Neural crest cell (in vitro differentiated cells): ENCODE measurements at places on chromosomes 4 and X.
A peak's percentile ranks its signal among the peaks of the same experiment; 100 is the strongest.

DNA sequence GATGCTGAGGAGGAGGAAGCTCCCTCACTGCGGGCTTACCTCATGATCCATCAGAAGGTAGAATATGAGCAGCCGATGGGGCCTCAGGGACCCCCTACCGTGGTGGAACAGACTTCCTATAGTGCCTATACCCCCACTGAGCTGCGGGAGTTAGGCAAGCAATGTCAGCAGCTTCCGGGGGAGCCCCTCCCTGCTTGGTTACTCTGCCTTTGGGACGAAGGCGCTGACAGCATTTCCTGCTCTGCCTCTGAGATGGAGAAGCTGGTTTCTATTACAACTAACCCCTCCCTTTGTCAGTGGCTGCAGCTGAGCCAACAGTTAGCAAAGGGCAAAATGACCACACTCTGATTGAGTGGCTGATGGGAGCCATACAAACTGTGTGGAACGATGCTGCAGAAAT lies 430.7 kb downstream of the IDS start:
- no peak for DNase-seq

- no peak for DNase-seq
Measured at GRCh38 chrX:144586756-144587155, 660.5 kb upstream of the SPANXN1 start.

GRCh38 chrX:130878350-130879341 lies 24.4 kb downstream of the ENOX2 start:
- no peak for DNase-seq

GRCh38 chr4:38574559-38575333 lies 89.3 kb upstream of the KLF3 start:
- DNase-seq = no peak

GRCh38 chr4:118037955-118038354 lies 3.7 kb downstream of the NDST3 start:
- DNase-seq = no peak

- DNase-seq = no peak
Measured at GRCh38 chr4:46894826-46895225, 14.2 kb downstream of the COX7B2 start.

DNA sequence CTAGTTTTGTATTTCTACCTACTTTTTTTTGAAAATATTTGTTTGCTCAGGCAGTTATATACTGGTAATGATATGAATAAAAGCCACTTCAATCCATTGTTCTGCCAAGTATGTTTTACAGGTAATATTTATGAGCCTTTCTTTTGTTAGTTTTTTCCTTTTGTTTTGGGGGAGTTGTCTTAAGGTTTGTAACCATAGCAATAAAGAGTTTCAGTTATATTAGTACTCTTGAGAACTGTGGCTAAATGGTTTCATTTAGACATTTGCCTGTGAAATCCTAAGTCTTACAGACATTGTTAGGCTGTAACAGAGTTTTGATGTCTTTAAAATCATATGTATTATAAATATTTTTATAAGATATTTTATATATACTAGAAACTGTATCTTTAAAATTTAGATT lies 150.1 kb downstream of the DIPK2B start:
- no peak for DNase-seq

GRCh38 chr4:171239196-171239595 lies 574.0 kb upstream of the GALNTL6 start:
- no peak for DNase-seq

GRCh38 chrX:46180258-46180687 lies 364.9 kb downstream of the ZNF674 start:
- DNase-seq = no peak

DNA sequence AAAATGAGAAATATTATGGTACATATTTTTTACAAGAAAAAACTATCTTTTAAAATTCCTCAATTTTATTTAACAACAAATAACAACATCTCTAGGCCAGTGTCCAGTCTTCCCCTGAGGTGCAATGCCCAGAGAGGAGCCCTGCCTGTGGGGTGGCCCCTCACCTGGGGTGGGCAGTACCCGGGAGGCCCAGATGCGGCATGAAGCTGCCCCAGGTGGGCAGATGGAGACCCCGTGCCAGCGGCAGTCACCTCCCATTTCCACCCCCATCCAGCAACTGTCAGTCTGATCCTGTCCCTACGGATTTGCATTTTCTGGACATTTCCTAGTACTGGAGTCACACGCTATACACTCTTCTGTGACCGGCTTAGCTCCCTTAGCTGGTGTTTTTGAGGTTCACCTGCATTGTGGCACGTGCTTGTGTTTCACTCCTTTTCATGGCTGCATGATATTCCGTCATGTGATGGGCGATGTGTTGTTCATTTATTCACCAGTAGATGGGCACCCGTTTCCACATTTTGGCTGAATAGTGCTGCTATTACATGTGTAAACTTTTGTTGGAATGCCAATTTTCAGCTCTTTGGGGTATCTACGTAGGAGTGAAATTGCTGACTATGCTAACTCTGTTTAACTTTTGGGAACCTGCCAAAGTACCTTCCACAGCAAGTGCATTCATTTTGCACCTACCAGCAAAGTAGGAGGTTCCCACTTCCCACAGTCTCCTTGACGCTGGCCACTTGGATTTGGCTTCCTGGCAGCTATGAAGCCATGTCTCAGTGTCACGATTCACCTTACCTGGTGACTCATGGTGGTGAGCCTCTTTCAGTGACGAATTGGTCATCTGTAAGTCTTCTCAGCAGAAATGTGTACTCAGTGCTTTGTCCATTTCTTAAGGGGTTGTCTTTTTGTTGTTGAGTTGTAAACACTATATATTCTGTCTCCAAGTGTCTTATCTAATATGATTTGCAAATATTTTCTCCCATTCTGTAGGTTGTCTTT lies 11.7 kb upstream of the MAEA start:
- DNase-seq = no peak

DNA sequence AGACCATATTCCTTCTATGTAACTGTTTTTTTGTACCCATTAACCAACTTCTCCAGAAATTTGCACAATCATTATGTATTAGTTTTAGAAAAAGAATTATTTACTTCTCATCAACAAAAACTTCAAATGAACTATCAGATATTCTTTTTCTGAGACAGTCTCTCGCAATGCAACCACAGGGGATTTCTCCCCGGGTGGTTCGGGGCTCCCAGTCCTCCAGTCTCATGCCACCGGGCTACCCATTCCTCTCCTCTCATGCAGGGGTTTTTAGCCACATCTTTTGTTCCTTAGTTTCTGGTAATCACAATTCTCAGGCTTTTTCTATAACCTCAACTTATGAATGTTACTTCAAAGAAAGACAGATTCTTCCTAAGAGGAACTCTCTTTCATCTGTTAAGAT lies 46.6 kb upstream of the CLNK start:
- no peak for DNase-seq

GRCh38 chr4:42142591-42142990 lies 9.9 kb downstream of the BEND4 start:
- DNase-seq = no peak

GRCh38 chr4:22237155-22237751 lies 278.6 kb downstream of the ADGRA3 start:
- peak; percentile 39 for DNase-seq

DNA sequence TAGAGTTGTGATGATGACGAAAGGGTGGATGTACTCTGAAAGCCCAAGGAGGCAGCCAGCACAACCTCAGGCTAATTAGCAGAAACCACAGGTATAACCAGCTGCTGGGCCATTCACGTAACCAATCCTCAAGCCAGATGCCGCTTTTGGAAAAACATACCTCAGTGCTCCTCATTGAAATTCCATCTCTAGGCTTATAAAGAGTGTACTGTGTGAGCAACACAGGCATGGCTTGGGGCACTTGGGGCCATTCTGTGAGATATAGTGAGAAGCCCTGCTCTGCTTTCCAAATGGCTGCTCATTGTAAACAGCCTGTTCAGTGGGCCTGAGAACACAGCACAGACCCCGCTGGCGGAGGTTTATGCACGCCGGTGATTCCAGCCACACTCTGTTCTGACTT lies 182.1 kb upstream of the HHIP start:
- no peak for DNase-seq

DNA sequence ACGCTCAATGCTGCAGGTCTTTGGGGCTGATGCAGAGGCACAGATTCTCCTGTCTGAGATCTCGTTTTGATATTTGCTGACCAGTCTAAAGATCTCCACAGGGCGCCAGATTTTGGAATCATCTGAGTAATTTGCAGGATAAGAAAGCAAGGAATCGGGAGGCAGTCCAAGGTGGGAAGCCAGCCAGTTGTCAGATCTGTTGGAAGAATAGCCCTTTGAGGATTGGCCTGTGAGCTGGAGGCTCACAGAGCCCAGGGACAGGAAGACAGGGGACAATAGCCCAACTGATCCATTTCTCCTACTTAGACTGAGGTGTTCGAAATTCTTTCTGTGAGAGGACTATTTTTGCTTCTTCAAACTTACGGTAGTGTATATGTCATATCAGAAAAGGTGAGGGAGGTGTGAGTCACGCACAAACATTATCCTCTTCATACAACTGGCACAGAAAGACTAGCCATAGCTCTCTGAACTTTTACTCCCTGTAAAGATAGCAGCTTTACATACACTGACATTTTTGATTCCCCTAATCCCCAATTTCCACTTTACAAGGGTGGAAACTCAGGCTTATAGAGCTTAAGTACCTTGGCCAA lies 8.8 kb downstream of the DIPK2B start:
- DNase-seq = no peak

DNA sequence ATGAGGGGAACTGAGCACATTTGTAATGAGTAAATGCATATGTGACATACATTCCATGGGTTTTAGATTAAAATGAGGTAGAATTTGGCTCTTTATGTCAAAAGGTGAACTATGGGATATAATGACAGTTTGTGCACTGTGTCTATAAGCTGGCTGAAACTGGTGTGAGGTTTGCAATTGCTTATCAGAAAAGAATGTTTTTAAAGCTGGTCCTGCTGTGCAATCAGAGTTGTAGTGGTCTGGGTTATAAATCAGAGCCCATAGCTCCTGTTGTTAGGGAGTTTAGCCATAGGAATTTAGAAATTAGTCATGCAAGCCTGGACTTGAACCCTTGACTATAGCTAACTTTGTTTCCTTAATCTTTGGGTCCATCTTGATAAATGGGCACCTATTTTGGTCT lies 23.1 kb upstream of the GATB start:
- DNase-seq = no peak

DNA sequence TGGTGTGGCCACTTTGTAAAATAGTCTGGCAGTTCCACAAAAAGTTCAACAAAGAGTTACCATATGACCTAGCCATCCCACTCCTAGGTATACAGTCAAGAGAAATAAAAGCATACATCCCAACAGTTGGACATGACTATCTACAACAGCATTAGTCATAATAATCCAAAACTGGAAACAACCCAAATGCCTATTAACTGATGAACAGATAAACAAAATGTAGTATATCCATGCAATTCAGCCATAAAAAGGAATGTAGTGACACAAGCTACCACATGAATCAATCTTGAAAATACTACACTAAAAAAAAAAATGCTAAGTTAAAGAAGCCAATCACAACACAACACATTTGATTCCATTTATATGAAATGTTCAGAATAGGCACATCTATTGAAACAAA lies 16.1 kb downstream of the MED14 start:
- DNase-seq = no peak

DNA sequence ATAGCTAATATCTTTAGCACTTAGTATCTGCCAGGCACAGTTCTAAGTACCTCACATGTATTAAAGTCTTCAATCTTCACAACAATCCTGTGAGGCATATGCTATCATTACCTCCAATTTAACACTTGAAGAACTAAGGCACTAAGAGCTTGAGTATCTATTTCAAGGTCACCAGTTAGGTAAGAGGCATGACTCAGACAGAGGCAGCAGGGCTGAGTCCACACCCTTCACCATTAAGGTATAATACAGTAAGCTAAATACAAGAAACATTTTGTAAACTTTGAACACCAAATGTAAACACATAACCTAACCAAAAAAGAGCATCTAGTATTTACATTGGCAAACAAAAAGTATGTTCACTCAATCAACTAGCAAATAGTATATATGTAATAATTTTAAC lies 1410.9 kb downstream of the PCDH18 start:
- no peak for DNase-seq

DNA sequence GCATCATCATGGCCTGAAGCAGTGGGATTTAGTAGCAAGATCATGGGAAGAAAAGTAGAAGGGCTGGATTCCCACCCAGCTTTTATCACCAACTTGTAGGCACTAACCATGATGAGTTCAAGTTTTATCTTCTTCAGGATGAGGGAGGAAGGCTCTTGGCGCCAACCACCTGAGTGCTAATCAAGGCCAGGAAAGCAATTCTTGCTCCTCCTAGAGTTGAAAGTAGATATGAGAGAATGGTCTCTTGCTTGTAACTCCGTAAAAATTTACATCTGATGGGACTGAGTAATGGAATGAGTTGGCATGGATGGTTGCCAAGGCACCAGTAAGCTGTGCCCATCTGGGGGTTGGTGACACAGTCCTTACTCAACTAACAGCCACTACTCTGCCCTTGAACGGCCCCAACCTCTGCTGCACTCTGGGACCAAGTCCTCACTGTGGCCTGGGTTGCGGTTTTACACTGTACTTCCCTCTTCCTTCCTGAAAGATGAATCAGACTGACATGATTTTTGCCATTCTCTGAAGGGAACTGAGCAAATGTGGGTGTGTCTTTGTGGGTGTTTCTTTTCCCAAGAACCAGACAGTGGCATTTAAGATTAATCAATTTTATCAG lies 39.4 kb upstream of the NDP start:
- DNase-seq = no peak

GRCh38 chr4:5956285-5957021 lies 61.8 kb downstream of the C4orf50 start:
- DNase-seq = peak; percentile 31

DNA sequence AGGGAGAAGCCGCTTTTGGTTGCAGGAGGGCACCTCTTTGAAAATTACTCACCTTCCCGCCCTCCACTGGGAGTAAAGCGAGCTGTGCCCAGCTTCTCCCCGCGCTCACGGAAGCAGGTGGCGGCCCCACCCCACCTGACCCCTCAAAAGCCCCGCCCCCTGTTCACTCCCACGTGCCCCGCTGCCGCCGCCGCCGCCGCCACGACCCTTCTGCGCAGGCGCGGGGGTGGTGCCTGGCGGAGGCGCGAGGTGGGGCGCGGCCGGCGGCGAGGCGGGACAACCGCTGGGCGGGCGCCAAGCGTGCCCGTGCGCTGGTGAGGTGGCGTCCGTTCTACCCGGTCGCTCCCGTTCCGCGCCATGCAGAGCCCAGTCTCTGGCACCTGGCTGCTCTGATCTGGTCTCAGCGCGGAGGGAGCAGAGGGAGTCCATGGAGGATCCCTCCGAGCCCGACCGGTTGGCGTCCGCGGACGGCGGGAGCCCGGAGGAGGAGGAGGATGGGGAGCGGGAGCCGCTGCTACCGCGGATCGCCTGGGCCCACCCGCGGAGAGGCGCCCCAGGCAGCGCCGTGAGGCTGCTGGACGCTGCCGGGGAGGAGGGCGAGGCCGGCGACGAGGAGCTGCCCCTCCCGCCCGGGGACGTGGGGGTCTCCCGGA lies at the start of gene PI4K2B:
Gene PI4K2B (plus strand): TSS at position 297 of the 653 bp plus-strand sequence. CDS start 131 bp downstream, at position 428.
- DNase-seq = peak; percentile 76

GRCh38 chr4:144634978-144635747 lies 10.8 kb upstream of the HHIP start:
- no peak for DNase-seq

DNA sequence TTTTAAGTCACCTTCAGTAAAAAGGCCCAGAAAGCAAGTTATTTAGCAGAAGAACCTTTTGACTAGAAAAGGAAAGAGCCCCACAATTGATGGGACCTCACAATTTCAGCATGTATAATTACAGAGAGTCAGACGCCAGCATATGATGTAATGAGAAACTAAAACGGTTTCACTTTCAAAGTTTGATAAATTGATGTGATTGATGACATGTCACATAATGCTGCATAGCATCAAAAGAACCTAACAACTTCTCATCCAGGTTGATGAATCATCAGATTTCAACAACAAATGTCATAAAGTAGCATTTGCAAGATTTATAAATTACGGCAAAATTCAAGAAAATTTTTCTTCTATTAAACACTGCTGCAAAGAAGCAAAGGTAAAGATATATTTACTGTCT lies 3.9 kb upstream of the GAR1 start:
- no peak for DNase-seq
